Thyroid gland (tissue), 4 donors: ENCODE measurements at places on chromosomes 1 and 21. TPM values are rescaled to one million over a fixed set of nuclear protein-coding genes. Genes with fewer than 3 reads are reported as not detected.
A peak's percentile ranks its signal among the peaks of the same experiment; 100 is the strongest.

The CLCA2 gene
- total RNA-seq, result not detected

GRCh38 chr21:37683396-37684114 lies 232.7 kb downstream of the KCNJ6 start:
- H3K27me3 ChIP-seq, result no peaks in the 10 kb centered on the region
- no peaks in the 10 kb centered on the region for H3K4me1 ChIP-seq
- DNase-seq, result no peak
- H3K4me3 ChIP-seq, result no peak overlapping the region

DNA sequence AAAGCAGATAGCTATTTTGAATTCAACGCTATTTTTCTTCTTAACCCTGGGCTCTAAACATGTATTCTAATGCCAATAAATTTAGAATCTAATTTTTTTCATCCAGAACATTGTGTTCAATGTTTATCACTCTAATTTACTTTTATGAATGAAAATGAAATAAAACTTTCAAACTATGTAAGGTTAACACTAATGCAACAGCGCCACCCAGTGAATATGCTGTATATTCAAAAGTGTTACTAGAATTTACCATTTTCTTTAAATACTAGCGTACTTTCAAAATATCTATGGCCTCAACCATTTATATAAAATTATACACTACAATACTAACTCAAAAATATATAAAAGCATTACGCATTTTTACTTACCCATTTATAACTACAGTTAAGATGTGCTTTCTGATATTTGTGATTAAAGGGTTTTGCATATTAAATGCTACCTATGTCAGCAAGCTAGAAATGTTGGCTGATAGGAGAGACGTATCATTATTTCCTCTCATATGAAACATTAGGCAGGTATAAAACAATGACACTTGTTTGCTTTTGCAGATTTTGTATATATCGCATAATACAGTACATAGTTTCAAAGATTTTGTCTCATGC lies 5.9 kb upstream of the NUF2 start:
- H3K36me3 ChIP-seq, result no peaks in the 10 kb centered on the region
- H3K27ac ChIP-seq, result no peak overlapping the region
- no peaks in the 10 kb centered on the region for H3K27me3 ChIP-seq

The GLMN gene
- 15.2 TPM for total RNA-seq

DNA sequence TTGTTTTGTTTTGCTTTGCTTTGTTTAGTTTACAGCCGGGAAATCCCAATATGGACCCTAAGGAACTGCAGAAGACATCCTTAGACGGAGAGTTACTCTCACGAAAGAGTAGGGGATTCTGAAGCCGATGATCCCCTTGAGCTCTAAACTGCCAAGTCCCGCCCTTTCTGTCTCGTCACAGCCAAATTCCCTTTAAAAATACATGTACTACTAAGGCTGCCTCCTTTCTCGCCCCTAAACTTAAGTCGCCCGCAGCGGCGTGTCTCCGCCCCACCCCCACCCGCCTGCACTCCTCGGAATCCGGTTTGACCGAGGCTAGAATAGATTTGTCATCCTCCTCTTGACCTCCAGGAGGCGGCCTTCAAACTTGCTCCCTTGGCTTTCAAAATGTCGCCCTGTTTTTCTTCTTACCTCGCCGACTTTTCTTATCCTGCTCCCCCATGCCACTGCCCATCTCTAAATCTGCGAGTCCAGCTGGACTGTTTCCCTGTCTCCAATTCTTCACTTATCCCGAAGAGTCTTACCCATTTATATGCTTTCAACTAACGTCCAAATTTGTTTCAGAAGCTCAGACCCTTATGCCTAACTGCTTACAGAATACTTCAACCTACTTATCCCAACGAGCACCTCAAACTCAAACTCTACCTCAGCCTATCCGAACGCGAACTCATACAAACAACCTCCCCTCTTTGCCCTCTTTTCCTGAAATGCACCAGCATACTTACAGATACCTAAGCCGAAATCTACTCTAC lies 10.9 kb upstream of the BOLA1 start:
- no peaks in the 10 kb centered on the region for H3K36me3 ChIP-seq
- peak overlapping the region; percentile 31 for H3K4me3 ChIP-seq
- no peaks in the 10 kb centered on the region for H3K27me3 ChIP-seq
- H3K27ac ChIP-seq, result peak overlapping the region; percentile 100
- H3K4me1 ChIP-seq, result peaks cover 23% of the 10 kb centered on the region
- peak; percentile 82 for DNase-seq

DNA sequence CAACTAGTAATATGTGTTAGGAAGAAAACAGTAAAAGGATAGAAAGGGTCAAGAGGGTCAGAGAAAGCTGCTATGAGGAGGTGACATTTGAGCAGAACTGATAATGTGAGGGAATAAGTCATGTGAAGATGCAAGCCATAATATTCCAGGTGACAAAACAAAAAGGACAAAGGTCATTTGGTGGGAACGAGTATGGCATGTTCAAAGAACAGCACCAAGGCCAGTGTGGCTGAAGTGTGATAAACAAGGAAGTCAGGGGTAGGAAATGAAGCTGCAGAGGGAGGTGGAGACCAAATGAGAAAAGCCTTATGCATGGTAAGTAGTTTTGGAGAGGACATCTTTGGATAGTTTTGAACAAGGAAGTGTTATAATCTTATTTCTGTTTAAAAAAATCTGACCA lies 46.7 kb downstream of the LPGAT1 start:
- peak overlapping the region; percentile 19 for H3K27ac ChIP-seq
- DNase-seq, result no peak
- H3K36me3 ChIP-seq, result no peaks in the 10 kb centered on the region
- H3K4me1 ChIP-seq, result peaks cover 25% of the 10 kb centered on the region
- H3K4me3 ChIP-seq, result no peak overlapping the region

DNA sequence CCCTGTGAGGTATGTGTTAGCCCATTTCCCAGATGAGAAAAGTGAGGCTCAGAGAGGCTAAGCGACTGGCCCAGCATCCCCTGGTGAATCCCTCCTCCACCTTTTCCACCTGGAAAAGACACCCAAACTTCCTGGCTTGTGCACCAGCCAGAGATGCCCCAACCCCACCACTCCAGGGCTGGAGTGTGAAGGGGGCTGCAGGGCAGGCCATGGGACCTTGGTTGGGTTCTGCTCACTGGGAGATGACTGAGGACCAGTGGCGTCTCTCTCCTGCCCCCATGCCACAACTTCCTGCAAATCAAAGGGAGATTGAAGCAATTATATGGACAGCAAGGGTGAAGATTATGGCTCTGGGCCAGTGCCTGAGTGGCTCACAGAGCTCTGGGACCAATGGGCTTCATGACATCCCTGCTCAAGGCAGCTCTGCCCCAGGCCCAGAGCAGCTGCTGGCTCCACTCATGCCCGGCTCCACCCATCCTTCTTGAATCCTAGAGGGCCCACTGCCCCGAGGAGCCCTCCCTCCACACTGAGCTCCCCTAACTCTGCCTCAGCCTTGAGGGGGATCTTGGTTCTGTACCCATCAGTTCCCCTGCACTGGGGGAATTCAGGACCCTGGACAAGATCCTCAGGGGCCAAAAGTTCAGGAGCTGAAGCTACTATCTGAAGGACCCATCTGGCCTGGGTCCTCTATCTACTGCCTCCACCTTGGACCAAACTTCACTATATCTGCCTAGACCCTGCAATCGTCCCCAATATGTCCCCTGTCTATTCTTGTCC lies 416.9 kb downstream of the PTPRU start:
- no peak overlapping the region for H3K27ac ChIP-seq
- DNase-seq, result no peak
- no peaks in the 10 kb centered on the region for H3K27me3 ChIP-seq
- no peak overlapping the region for H3K4me3 ChIP-seq
- H3K4me1 ChIP-seq, result no peaks in the 10 kb centered on the region
- no peaks in the 10 kb centered on the region for H3K36me3 ChIP-seq

The VWA5B1 gene
- total RNA-seq, result not detected

DNA sequence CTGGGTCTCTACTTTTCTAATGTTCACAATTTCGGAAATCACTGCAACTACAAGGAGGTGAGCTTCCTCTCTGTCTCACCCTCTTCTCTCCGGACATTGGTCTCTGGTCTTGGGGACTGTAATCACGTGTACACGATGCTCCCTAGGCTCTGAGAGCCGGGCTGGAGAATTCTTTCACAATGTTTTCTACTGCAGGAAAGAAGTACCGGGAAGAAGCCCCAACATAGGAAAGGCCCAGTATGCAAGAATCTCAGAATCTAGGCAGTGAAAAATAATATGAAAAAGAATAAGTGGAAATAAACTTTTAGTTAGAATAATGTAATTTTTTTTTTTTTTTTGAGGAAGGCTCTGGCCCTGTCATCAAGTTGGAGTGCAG lies 13.5 kb upstream of the HJV start:
- no peak overlapping the region for H3K4me3 ChIP-seq
- DNase-seq, result no peak
- no peaks in the 10 kb centered on the region for H3K36me3 ChIP-seq

DNA sequence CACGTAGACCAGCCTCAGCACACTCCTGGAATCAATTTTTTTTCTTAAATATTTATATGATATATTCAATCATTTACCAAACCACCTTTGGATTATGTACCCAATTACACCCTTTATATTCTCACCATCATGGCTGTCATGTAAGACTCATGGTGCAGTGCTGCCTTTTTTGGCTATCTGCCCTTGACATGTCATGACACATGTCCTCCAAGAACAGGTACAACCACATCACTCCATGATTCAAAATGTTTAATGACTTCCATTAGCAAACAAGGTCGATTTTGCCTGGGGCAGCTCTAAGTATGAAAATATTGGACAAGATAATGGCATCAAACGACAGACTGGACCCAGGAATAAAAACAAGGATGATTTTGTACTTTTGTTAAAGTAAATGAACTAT lies 861.1 kb upstream of the ADAMTS5 start:
- no peaks in the 10 kb centered on the region for H3K36me3 ChIP-seq
- H3K4me1 ChIP-seq, result no peaks in the 10 kb centered on the region
- H3K27me3 ChIP-seq, result no peaks in the 10 kb centered on the region
- no peak overlapping the region for H3K4me3 ChIP-seq
- H3K27ac ChIP-seq, result no peak overlapping the region

DNA sequence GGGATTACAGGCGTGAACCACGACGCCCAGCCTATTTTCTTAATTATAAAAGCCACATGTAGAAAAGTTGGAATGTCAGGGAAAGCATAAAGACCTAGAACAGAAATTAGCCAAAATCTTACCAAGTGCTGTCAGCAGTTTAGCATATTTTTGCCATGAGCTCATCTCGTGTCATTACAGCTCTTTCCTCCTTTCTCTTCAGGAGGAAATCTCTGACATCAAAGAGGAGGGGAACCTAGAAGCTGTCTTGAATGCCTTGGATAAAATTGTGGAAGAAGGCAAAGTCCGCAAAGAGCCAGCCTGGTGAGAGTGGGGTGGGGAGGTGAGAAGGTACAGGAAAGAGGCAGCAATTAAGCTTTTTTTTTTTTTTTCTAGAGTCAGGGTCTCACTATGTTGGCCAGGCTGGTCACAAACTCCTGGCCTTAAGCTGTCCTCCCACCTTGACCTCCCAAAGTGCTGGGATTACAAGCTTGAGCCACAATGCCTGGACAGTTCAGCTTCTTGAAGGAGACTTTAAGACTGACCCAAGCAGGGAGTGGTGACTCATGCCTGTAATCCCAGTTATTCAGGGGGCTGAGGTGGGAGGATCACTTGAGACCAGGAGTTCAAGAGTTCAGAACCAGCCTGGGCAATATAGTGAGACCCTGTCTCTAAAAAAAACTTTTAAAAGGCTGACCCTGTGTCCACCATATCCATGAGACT lies 8.4 kb upstream of the BGLAP start:
- H3K27me3 ChIP-seq, result no peaks in the 10 kb centered on the region
- no peaks in the 10 kb centered on the region for H3K4me1 ChIP-seq
- H3K27ac ChIP-seq, result no peak overlapping the region
- no peak overlapping the region for H3K4me3 ChIP-seq
- H3K36me3 ChIP-seq, result peaks cover 22% of the 10 kb centered on the region

- H3K27me3 ChIP-seq, result no peaks in the 10 kb centered on the region
- H3K36me3 ChIP-seq, result no peaks in the 10 kb centered on the region
- DNase-seq, result no peak
- no peak overlapping the region for H3K27ac ChIP-seq
- no peak overlapping the region for H3K4me3 ChIP-seq
These were observed 31.3 kb upstream of the KCNA2 start for GRCh38 chr1:110637475-110637874.

DNA sequence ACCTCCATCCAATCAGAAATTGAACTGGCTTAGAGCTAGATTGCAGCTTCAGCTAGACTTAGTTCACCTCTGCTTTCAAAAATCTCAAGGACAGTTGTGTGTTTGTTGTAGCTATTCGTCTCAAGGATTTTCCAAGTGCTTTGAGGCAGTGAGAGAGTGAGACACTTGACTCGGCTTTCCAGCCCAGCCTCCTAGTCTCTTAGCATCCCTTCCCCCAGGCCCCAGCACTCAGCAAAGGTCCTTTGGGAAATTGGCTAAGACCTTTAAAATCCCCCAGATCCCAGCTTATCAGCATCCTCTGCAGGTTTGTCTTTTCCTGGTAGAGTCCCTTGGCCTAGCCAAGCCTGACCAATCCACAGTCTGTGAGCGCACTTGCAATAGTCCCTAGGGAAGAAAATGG lies 47.9 kb upstream of the PROX1 start:
- peak; percentile 82 for DNase-seq
- H3K36me3 ChIP-seq, result no peaks in the 10 kb centered on the region
- H3K27me3 ChIP-seq, result no peaks in the 10 kb centered on the region
- H3K4me3 ChIP-seq, result no peak overlapping the region
- H3K27ac ChIP-seq, result peak overlapping the region; percentile 68

DNA sequence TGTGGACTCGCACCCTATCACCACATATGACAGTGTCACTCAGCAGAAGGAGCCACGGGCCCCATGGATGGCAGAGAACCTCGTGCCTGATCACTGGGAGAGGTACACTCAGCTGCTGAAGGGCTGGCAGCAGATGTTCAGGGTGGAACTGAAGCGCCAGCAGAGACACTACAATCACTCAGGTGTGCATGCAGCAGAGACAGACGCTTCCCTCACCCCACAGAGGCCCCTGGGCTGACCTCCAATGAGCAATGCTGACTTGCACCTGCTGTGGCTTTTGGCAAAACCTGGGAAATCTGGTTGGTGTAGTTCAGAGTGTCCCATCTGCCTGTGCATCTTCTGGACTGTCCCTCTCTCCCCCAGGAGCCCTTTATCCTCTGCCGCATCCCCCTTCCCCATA lies 51.9 kb downstream of the KIAA1614 start:
- no peak overlapping the region for H3K27ac ChIP-seq
- H3K4me3 ChIP-seq, result no peak overlapping the region
- H3K27me3 ChIP-seq, result no peaks in the 10 kb centered on the region
- no peaks in the 10 kb centered on the region for H3K36me3 ChIP-seq

DNA sequence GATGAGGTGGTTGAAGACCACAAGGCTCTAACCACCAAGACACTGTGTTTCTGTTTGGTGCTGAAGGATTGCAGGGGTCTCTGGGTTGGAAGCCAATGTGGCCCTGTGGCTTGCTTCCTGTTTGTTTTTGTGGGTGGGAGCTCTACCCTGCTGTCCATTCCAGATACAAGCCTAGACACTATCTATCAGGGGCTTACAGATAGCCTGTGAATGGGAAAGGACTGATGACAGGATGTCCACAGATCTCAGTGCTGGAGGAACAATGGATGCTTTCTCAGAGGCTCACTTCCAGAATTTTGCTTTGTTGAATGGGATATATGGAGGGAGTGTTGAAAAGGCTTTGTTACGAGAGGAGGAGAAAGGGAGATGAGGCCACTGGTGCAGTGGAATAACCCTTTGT lies 69.7 kb downstream of the NOS1AP start:
- no peaks in the 10 kb centered on the region for H3K36me3 ChIP-seq
- H3K4me1 ChIP-seq, result no peaks in the 10 kb centered on the region
- DNase-seq, result no peak
- no peak overlapping the region for H3K4me3 ChIP-seq

GRCh38 chr1:152451254-152451653 lies 37.2 kb upstream of the CRNN start:
- no peaks in the 10 kb centered on the region for H3K27me3 ChIP-seq
- no peak overlapping the region for H3K4me3 ChIP-seq
- H3K36me3 ChIP-seq, result no peaks in the 10 kb centered on the region

The ST6GALNAC3 gene
- 17.4 TPM for total RNA-seq
